ENCODE measurements at places on chromosomes 7 and 10. TPM values are rescaled to one million over a fixed set of nuclear protein-coding genes. Genes with fewer than 3 reads are reported as not detected.

MMP21 gene
- total RNA-seq = 0.69 TPM

TUBAL3 gene
- total RNA-seq = 0.16 TPM

PNLIPRP2 gene
- total RNA-seq = not detected

ZNF485 gene
- 5.2 TPM for total RNA-seq

FOXP2 gene
- total RNA-seq = 85.2 TPM

HMX2 gene
- total RNA-seq = not detected

ANXA8L1 gene
- total RNA-seq = 9.1 TPM

TEX36 gene
- total RNA-seq = not detected

PON1 gene
- not detected for total RNA-seq

CDNF gene
- total RNA-seq = 1.9 TPM

TMEM273 gene
- 14.4 TPM for total RNA-seq

SPDYE5 gene
- total RNA-seq = not detected

CEP55 gene
- total RNA-seq = 23.6 TPM

C7orf33 gene
- total RNA-seq = not detected

CDHR3 gene
- total RNA-seq = 10.8 TPM

ASL gene
- total RNA-seq = 11.1 TPM

ZNF783 gene
- 7.1 TPM for total RNA-seq

MET gene
- 24.3 TPM for total RNA-seq

CPN1 gene
- 0.16 TPM for total RNA-seq

TRPV5 gene
- 0.26 TPM for total RNA-seq

CHST15 gene
- 17.8 TPM for total RNA-seq

CHRM2 gene
- 19.8 TPM for total RNA-seq

ANKIB1 gene
- 70.1 TPM for total RNA-seq

ZNF800 gene
- 42.5 TPM for total RNA-seq

FAM171A1 gene
- total RNA-seq = 19.6 TPM

NKX1-2 gene
- not detected for total RNA-seq

HYAL4 gene
- total RNA-seq = not detected

TMEM254 gene
- total RNA-seq = 14.8 TPM

UNCX gene
- total RNA-seq = not detected

LIPK gene
- not detected for total RNA-seq

SPAM1 gene
- total RNA-seq = not detected

MRC1 gene
- 41.2 TPM for total RNA-seq

C10orf67 gene
- total RNA-seq = not detected

STAG3 gene
- 0.90 TPM for total RNA-seq

CELF2 gene
- 52.7 TPM for total RNA-seq

CNNM1 gene
- 1.6 TPM for total RNA-seq

SEMA4G gene
- 1.2 TPM for total RNA-seq

MNX1 gene
- total RNA-seq = not detected

PIK3AP1 gene
- total RNA-seq = 6.6 TPM

TMEM196 gene
- total RNA-seq = 1.0 TPM

TUBB8 gene
- total RNA-seq = not detected

SFTPA1 gene
- not detected for total RNA-seq

MARVELD1 gene
- 34.0 TPM for total RNA-seq

C10orf62 gene
- total RNA-seq = not detected

ECD gene
- 29.1 TPM for total RNA-seq

SLC13A1 gene
- total RNA-seq = not detected

SLC26A4 gene
- total RNA-seq = 1.1 TPM

C7orf57 gene
- 0.21 TPM for total RNA-seq

LRRD1 gene
- 1.8 TPM for total RNA-seq

VIPR2 gene
- total RNA-seq = 2.0 TPM

PLCE1 gene
- 38.1 TPM for total RNA-seq

MICU1 gene
- 62.5 TPM for total RNA-seq

PDE6C gene
- not detected for total RNA-seq

SFR1 gene
- 13.6 TPM for total RNA-seq

ASZ1 gene
- not detected for total RNA-seq

NME8 gene
- total RNA-seq = not detected

Data from urinary bladder (tissue), 4 donors.